NCI-H2029 (cell line): ENCODE measurements at places on chromosomes 3 and 15.

DNA sequence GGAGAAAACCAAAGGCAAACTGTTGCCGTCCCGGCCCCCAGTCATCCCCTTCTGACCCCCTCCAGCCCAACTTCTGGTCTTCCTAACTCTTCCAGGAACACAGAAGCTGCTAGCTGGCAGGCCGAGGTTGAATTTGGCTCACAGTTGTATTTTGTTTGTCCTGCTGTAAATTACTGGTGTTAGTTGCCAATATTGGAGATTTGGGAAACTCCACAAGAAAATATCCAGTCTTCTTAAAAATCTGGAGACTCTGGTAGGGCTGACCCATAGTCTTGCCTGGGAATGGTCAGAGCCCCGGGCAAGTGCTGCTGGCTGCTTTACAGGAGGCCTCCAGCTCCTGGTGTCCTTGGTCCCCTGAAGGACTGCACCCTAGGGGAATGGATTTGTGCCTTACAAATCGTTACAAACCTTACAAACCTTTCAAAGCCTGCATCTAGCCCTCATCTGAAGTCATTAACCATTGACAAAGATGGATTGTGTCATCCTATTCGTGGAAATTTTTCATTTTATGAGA is 112.0 kb upstream of the MCTP2 start:
- no peak for DNase-seq

DNA sequence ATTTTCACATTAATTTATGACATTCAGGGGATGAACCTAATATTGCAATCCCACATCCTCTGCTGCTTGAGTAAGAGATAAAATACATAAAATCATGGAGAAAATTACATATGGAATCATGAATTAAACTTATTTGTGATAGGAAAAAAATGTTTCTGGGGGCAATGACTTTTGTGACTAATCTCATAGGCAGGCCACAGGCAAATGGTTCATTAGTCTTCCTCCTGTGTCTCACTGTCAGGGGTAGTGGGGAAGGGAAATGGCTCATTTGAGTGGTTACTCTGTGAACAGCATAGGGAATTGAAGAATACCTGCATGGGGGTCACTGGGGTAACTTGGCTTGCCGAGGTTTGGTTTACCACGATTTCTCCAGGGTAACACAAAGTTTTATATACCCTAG is 72.0 kb downstream of the TFG start:
- no peak for DNase-seq

- no peak for DNase-seq
Observed at GRCh38 chr3:189698811-189699210, 67.6 kb downstream of the TP63 start.

- no peak for DNase-seq
Observed at GRCh38 chr3:31724116-31724515, 191.4 kb downstream of the STT3B start.

- DNase-seq = no peak
Observed at GRCh38 chr15:87623832-87624231, 632.7 kb downstream of the NTRK3 start.

DNA sequence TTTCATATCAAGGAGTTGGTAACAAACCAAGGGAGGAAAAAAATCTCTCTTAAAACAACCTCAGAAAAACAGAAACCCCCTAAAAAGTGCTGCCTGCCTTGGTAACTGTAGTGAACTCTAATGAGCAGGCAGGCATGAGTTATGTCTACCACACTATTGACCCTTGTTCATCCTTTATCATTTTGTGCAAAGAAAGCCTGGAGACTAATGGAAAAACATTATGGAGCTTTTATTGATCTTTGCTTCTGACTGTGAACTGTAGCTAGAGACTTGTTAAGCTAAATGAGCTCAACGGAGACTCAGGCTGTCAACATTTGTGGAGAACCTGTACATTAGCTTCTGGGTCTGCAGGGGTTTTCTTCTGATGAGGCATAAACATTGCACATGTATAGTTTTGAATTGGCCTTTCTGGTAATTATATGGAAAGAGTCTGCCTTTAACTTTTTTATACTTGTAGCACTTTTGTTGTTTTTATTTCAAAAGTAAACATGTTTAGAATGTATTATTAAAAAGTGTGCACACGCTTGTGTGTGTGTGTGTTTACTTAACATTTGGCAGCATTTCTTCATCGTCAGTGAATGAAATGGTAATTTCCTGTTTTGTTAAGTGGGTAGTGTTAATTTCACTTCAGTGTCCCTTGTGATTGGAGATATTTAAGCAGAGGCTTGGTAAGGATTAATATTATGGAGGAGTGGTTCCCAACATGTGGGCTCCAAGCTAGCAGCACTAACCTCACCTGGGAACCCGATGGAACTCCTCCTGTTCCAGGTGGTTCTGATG is 15.9 kb upstream of the SPTSSB start:
- DNase-seq = no peak

GRCh38 chr3:112807685-112808084 is 39.0 kb downstream of the CD200R1L start:
- no peak for DNase-seq

DNA sequence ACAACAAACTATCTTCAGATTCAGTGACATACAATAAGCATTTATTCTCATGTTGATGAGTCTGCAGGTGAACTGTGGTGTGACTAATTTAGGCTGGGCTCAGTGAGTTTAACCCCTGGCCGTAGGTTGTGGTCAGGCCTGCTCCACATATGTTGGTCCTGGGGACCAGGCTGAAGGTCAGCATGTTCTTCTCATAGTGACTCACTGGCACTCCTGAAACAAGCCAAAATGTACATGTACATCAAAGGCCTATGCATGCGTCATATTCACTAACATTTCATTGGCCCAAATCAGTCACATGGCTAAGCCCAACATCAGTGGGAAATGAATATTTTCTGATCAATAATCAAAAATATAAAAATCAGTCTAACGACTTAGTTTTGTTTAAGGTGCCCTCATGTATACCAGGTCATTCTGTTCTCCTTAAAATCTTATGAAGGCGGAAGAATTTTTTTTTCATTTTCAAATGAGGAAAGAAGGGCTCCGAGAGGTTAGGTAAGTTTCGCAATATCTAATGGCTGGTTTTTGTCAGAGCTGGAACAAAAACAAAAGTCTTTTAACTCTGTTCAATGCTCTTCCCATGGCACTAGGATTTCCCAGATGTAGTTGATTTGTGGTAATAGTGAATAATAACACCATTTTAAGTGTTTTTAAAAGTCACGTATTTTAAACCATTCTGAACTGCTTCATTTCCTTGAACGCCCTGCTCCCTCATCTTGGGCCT is 148.5 kb downstream of the MFSD1 start:
- DNase-seq = no peak

GRCh38 chr3:8734137-8734878 is 706 bp downstream of the CAV3 start:
- DNase-seq = no peak

DNA sequence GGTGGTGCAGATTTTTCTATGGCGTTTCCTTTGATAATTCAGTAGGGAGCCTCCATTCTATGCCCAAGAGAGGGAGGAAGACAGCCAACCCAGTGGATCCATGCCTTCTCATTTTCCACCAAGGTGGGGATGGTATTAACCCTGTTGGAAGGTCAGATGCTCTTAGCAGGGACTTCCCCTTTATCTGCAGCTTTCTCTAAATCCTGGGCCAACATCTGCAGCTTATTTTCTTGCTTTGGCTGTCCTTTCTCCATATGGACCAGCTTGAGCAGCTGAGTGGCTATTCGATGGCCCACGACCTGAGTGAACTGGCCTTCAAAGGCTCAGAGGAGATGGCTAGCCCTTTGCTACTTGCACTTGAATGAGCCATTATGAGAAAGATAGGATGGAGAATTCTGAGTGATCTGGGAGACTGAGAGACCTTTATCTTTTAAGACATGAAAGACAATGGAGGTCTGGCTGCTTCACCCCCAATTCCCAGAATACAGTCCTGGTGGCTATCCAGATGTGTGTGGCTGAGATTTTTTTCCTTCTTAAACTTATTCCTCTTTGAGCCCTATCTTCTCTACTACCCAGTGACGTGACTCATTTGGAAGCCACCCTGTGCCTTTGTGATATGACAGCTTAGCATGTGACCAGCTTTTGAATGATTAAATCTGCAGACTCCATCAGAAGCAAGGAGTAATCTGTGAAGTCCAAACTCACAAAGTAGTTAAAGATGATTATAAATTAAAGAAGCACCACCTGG is 39.6 kb upstream of the TRAK1 start:
- no peak for DNase-seq

GRCh38 chr15:94265982-94266381 is 34.6 kb downstream of the MCTP2 start:
- DNase-seq = no peak

DNA sequence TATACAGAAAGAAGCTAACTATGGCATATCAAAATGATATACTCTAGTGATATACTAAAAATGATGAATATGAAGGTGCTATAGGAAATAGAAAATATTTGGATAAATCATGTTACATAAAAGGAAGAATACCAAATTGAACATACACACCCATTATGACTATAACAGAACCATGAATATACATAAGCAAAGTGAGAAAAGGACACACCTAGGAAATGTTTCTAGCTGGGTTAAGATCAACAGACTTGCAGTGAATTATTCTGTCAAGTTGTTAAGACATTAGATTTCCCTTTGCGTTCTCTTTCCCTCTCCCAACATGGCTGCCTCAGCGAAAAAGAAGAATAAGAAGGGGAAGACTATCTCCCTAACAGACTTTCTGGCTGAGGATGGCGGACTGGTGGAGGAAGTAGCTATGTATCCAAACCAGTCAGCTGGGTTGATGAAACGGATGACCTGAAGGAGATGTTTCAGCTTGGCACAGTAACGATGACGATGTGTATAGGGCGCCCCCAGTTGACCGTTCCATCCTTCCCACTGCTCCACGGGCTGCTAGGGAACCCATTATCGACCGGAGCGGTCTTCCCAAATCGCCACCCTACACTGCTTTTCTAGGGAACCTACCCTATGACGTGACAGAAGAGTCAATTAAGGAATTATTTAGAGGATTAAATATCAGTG is 20.2 kb upstream of the PARP14 start:
- no peak for DNase-seq

GRCh38 chr3:188506446-188506845 is 352.5 kb downstream of the LPP start:
- no peak for DNase-seq

DNA sequence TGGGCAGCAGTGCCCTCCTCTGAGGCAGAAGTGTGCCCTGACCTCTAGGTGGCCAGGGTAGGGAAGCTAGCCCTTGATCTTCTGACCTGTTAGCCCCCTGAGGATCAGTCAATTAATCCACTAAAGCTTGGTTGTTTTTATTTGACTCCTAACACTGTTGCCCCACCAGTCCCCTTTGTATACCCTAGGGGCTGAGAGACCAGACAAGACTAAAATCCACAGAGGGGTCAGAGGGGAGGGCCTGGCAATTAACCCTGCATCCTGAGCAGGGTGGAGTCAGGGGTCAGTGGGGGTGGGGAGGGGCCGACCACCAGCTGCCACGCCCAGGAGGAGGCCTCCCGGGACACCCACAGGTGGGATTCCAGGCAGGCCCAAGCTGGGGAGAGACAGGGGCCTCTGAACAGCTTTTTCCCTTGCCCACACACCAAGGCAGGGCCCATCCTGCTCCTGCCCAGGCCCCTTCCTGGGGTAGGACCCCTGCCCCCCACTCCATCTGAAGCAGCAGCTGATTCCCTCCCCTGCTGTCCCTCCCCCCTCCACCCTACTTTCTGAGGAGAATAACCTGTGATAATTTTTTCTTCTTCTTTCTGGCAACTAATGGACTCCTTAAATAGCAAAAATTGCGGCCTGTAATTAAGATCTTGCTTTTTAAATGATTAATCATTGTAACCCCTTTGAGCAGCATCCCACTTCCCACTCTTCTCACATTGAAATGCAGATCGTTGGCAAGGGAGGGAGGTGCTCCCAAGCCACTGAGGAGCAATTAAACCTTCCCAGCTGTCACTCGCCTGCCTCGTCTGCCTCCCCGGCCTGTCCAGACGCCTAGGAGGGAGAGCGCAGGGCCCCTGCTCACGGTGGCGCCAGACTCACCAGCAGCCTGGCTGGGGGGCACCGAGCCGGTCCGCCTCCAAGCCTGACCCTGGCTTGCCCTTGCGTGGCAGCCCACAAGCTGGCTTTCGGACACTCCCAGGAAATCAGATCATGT is 51.9 kb downstream of the RHCG start:
- no peak for DNase-seq

GRCh38 chr15:48285329-48286214 is 45.7 kb upstream of the DUT start:
- peak; percentile 71 for DNase-seq

DNA sequence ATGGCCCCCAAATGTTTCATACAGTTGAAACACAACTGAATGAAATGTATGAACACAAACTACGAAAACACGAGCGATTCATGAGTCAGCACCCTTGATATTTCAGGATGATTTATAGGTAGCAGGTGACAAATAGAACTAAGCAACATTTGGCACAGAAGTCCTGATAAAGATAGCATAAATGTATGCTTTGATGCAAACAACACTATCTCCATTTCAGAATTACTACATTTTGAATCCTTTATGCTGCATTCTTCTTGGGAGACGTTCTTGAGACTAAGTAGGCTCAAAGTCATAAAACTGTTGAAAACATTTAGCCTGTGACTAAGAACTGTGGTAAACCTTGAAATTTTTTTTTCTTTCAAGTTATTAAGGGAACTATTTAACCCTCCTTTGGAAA is 200.3 kb upstream of the ICE2 start:
- DNase-seq = no peak

- no peak for DNase-seq
Observed at GRCh38 chr3:42235532-42235931, 30.5 kb downstream of the CCK start.

GRCh38 chr3:167198949-167199600 is 181.0 kb downstream of the ZBBX start:
- DNase-seq = no peak

DNA sequence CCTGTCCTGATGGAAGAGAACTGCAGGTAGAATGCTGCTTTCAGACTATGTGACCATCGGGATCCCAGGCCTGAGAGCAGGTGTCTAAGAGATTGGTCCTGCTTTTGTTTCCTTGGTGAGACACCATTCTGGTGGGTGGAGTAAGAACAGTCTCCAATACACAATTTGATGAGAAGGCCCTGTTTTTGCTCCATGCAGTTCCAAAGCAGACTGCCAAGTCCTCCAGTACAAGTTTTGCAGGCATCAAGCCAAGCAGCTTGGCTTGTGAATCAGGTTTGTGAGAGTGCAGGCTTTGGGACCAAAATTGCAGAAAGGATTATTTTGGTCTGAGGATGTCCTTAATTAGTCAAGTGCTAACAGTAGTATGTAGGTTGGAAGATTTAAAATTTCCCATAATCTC is 381.6 kb downstream of the FOXP1 start:
- no peak for DNase-seq

DNA sequence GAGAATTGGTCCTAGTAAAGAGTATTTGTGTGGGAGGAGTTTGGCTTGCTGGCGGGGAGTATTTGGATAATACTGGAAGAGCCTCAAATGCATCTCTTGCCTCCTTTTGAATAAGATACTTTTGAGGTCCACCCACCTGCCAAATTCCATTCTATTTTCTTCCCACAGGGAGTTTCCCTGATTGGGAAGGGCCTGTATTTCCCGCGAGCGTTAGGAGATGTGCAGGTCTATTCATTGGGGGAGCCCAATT is 406 bp upstream of the RASA2 start:
- no peak for DNase-seq

DNA sequence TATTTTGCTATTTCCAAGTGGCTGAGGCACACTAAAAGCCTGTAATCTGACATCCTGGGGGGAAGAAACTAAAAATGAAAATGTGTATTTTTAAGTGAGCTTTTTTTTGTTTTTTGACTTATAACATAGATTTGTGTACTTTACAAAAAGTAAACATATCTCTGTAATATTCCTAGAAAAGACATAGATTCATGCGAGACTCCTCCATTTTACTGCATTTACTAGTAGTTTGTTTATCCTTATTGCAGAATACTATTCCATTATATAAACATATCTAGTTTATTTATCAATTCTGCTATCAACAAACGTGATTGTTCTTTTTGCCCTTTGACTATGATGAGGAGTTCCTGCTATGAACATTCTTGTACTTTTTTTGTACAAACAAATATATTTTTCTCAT is 67.8 kb upstream of the PLSCR5 start:
- DNase-seq = no peak
